Hematopoietic multipotent progenitor cell treated with erythropoietin and hydrocortisone succinate and interleukin-3 and kit ligand, for 17 days (in vitro differentiated cells): ENCODE measurements at places on chromosomes 16 and 17.

DNA sequence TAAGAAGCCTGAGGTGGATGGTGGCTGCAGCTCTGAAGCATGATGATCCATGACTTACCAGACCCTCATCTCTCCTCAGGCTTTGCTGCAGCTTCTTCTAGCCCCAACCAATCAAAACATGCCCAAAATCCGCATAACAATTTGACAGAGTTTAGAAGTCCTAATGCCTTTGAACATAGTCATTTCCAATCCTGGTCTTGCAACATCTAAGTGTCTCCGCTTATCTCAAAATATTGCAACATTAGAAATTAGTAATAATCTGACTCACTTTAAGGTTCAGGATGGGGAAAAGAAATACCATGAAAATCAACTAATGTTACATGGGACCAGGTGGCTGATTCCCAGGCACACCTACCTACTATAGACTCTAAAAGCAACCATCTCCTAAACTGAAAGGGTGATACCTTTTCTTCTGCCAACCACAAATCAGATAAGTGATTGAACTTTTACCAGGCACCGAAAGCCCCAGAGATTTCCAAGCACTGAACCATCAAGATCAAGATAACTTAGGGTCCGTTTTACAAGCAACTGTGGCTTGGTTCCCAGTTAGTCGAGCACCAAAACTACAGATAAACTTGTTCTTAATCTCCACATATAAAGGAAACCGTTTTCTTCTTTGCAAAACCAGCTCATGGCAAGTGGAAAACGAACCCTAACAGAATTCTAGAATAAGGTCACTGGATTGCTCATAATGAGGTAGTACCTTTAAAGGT, 14.0 kb downstream of the ERN1 start:
- no peak for DNase-seq

- DNase-seq: no peak
Measured at GRCh38 chr17:8046929-8047768, 8.3 kb downstream of the ALOX15B start.

- DNase-seq: no peak
Measured at GRCh38 chr17:79147746-79148506, 73.3 kb downstream of the ENGASE start.

DNA sequence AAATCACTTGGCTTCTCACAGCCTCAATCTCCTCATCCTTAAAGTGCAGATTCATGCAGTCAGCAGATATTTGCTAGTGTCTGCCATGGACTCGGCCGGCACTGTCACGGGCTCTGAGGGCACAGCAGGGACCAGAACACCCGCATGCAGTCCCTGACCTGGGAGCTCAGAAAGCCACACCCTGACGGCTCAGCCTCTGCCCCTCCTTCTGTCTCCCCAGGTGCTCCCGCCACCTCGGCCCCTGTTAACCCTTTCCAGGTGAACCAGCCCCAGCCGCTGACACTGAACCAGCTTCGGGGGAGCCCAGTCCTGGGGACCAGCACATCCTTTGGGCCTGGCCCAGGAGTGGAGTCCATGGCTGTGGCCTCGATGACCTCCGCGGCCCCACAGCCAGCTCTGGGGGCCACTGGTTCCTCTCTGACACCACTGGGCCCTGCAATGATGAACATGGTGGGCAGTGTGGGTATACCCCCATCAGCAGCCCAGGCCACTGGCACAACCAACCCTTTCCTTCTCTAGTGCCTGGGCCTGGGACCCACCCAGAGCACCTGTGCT, 28.7 kb downstream of the B9D1 start:
- DNase-seq: no peak

DNA sequence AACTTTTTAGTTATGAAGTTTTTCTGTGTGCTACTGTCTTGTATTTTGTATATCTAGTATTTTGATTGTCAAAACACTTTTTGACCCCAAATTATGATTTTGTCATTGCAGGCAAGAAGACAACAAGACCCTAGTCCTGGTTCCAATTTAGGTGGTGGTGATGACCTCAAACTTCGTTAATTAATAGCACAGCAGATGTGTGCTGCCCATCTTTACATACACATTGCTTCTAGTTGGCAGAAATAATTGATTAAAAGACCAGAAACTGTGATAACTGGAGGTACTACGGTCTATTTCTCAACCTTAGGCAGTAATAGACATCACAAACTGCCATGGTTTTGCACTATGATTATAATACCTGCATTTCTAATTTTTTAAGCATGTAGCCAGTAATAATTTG, 11.1 kb upstream of the PHAF1 start:
- no peak for DNase-seq

GRCh38 chr17:21193031-21193430, 20.9 kb downstream of the TMEM11 start:
- DNase-seq: no peak
